Spinal cord (tissue), 10 donors: ENCODE measurements at places on chromosomes 2 and 18. TPM values are rescaled to one million over a fixed set of nuclear protein-coding genes. Genes with fewer than 3 reads are reported as not detected.

DNA sequence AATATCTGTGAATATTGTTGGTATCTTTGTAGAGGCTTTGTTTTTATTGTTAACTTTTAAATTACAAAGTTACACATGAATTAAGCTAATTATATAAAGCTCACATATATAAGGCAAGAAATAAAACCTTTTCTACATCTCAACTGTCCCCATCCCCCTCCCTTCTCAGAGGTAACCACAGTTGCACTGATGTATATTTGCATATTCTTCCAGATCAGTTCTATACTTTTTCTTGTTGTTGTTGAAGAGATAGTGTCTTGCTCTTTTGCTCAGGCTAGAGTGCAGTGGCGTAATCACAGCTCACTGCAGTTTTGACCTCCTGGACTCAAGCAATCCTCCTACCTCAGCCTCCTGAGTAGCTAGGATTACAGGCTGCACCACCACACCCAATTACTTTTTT is 36.0 kb upstream of the CDC42EP3 start:
- H3K27me3 ChIP-seq: no peaks in the 10 kb centered on the region
- no peaks in the 10 kb centered on the region for H3K36me3 ChIP-seq
- no peak overlapping the region for H3K4me3 ChIP-seq

SCYGR4 gene
- polyA plus RNA-seq: 0.51 TPM

PELI1 gene
- 35.4 TPM for polyA plus RNA-seq

DNA sequence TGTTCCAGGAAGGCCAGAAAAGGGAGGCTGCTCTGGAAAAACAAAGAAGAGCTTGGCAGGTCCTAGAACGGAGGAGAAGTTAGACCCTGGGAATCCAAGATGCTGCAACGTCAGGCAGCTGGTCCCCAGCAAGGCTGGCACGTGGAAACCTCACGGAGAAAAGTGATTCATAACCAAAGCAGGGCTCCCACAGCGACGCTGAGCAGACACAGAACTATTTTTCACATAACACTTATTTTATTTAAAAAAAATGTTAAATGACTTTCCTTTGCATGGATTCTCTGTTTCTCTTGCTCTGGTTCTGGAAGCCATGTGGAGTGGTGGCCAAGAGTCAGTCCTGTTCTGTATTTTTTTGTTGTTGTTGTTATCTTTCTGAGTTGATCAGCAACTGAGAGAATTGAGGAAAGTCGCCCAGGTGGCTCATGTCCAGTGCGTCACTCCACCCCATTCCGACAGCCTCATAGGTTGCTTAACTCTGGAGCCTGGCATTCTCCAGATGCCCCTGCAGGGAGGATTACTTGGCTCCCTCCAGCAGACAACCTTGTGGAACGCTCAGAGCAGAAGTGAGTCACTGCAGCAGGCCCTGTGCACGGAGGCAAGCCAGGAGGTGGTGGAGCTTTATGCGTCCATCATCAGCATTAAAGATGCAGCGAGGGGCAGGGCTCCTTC is 229.9 kb upstream of the HDAC4 start:
- no peak overlapping the region for H3K27ac ChIP-seq
- no peaks in the 10 kb centered on the region for H3K4me1 ChIP-seq
- no peak for DNase-seq

DNA sequence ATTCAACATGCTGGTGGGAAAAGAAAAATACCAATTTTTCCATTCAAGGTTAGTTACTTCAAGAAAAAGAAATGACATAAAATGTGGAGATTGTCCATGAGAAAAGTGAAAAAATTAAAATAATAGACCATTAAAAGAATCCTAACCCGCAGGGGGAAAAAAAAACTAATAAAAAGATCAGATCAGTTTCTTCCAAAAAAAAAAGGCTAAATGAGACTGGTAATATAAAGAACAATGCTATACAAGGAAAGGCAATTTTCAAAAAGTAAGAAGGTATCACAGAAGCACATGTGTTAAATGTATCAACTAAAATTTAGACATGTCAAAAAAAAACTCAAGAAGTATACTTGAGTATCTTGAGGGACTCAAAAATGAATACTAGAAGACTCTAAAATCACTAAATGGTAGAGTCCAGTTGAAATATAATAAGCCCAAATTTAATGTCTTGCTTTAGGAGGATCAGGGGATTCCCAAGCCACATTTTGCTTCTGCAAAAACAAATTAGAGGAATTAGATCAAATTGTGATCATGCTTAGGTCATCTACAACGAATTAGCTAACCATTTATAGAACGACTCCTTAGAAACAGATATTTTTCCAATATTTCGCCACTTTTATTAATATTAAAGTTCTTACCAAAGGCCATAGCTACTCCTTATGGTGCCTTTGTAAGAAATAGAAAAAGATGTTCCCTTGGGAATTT is 35.8 kb upstream of the GLS start:
- no peak overlapping the region for H3K4me3 ChIP-seq
- no peak overlapping the region for H3K27ac ChIP-seq
- no peaks in the 10 kb centered on the region for H3K27me3 ChIP-seq
- H3K36me3 ChIP-seq: no peaks in the 10 kb centered on the region
- H3K4me1 ChIP-seq: no peaks in the 10 kb centered on the region

FN1 gene
- polyA plus RNA-seq: 281 TPM

CRYGD gene
- 4.9 TPM for polyA plus RNA-seq

- H3K27me3 ChIP-seq: no peaks in the 10 kb centered on the region
- no peaks in the 10 kb centered on the region for H3K4me1 ChIP-seq
- H3K27ac ChIP-seq: no peak overlapping the region
- H3K4me3 ChIP-seq: no peak overlapping the region
- no peak for DNase-seq
These were observed 30.6 kb downstream of the HNRNPLL start for GRCh38 chr2:38572167-38572566.

DNA sequence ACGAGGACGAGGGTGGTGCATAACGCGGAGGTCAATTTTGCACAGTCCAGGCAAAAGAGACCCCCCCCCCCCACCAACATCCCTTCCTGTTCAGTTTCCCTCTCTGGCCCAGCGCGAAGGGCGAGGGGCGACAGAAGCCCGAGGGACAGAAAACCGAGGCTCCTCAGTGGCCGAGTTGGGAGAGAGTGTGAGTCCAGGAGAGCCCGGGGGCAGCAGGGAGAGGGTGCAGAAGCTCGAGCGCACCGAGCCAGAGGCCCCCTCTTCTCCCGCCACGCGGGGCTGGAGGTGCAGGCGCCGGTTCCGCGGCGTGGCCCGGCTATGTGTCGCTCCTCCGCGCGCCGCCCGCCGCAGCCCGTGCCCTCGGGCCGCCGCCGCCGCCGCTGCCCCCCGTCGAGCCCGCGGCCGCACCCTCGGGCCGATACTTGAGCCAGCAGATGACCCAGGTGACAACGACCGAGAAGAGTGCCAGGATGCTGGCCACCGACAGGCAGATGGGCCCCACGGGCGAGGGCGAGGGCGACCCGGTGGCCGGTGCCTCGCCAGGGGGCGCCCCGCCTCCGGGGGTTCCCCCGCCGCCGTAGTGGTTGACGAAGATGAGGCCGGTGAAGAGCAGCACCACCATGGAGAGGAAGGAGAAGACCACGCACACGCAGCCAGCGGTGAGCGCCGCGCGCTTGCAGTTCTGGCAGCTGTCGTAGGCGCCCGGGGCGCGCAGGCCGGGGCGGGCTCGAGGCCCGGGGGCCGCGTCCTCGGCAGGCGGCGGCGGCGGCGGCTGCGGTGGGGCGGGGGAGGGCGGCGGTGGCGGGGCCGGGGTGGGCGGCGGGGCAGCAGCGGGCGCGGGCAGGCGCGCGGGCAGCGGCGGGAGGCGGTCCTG is 20.2 kb upstream of the PAX3 start:
- peak overlapping the region; percentile 41 for H3K27ac ChIP-seq
- peaks cover 52% of the 10 kb centered on the region for H3K27me3 ChIP-seq
- peak; percentile 84 for DNase-seq
- no peaks in the 10 kb centered on the region for H3K36me3 ChIP-seq
- peak overlapping the region; percentile 41 for H3K4me3 ChIP-seq
- peaks cover 21% of the 10 kb centered on the region for H3K4me1 ChIP-seq

CHRND gene
- 0.40 TPM for polyA plus RNA-seq

DNA sequence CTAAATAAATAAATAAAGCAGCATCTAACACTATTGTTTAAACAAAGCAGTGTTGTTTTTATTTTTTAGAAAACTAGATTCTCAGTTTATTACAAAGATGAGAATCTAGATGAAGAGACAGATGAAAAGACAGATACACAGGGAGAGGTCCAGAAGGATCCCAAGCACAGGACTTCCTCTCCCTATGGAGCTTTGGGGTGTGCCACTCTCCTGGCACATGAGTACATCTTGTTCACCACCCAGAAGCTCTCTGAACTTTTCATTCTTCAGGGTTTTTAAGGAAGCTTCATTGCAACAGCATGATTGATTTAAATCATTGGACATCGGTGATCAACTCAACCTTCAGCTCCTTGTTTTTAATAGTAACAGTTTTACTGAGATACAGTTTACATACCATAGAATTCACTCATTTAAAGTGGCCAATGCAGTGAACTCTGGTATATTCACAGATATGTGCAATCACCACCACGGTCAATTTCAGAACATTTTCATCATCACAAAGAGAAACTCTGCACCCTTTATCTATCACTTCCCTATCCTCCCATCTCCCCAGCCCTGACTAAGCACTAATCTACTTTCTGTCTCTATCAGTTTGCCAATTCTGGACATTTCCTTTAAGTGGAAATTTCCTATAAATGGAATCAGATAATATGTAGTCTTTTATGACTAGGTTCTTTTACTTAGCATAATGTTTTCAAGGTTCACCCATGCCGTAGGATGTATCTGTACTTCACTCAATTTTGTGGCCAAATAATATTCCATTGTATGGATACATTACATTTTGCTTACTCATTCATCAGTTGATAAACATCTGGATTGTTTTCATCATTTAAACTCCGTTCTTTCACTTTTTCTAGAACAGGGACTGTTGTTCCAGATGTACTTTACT is 62.3 kb upstream of the ZFP36L2 start:
- DNase-seq: no peak
- no peak overlapping the region for H3K4me3 ChIP-seq
- no peak overlapping the region for H3K27ac ChIP-seq
- no peaks in the 10 kb centered on the region for H3K4me1 ChIP-seq
- H3K36me3 ChIP-seq: peaks cover 30% of the 10 kb centered on the region
- H3K27me3 ChIP-seq: no peaks in the 10 kb centered on the region

GRCh38 chr18:39259736-39260135 is 1694.1 kb upstream of the CELF4 start:
- no peaks in the 10 kb centered on the region for H3K4me1 ChIP-seq
- DNase-seq: no peak

MAP3K19 gene
- 6.2 TPM for polyA plus RNA-seq
